ENCODE measurements at places on chromosomes 7 and 10. TPM values are rescaled to one million over a fixed set of nuclear protein-coding genes. Genes with fewer than 3 reads are reported as not detected.

The BTRC gene
- total RNA-seq: 19.7 TPM

The PAX2 gene
- total RNA-seq: not detected

The EBF3 gene
- not detected for total RNA-seq

The CYP17A1 gene
- total RNA-seq: not detected

The WEE2 gene
- 0.12 TPM for total RNA-seq

The OR2F1 gene
- total RNA-seq: not detected

The NPY4R gene
- not detected for total RNA-seq

The SEMA3A gene
- total RNA-seq: 0.34 TPM

The POU6F2 gene
- not detected for total RNA-seq

The GOT1 gene
- total RNA-seq: 35.9 TPM

Measured in activated T-helper 1 cell treated with anti-CD3 and anti-CD28 coated beads, Interleukin-12 subunit alpha, Interleukin-12 subunit beta, Interleukin-2, Interleukin-4 antibody, amounts not matched to agents 30 ng/mL and 10 ng/mL and 1 ng/mL, durations not matched to agents 14 hours and 24 hours and 36 hours (primary cell).